ENCODE measurements at places on chromosomes 6 and 20. TPM values are rescaled to one million over a fixed set of nuclear protein-coding genes. Genes with fewer than 3 reads are reported as not detected.

MCUR1 gene
- polyA plus RNA-seq = 61.4 TPM

SEMG1 gene
- not detected for polyA plus RNA-seq

WFDC10B gene
- not detected for polyA plus RNA-seq

YIPF3 gene
- 145 TPM for polyA plus RNA-seq

RFX6 gene
- polyA plus RNA-seq = not detected

ARFGEF3 gene
- 5.8 TPM for polyA plus RNA-seq

GUCA1A gene
- 0.27 TPM for polyA plus RNA-seq

All from left renal pelvis (tissue), 4 donors.